ENCODE measurements at places on chromosomes 5 and 9.

DNA sequence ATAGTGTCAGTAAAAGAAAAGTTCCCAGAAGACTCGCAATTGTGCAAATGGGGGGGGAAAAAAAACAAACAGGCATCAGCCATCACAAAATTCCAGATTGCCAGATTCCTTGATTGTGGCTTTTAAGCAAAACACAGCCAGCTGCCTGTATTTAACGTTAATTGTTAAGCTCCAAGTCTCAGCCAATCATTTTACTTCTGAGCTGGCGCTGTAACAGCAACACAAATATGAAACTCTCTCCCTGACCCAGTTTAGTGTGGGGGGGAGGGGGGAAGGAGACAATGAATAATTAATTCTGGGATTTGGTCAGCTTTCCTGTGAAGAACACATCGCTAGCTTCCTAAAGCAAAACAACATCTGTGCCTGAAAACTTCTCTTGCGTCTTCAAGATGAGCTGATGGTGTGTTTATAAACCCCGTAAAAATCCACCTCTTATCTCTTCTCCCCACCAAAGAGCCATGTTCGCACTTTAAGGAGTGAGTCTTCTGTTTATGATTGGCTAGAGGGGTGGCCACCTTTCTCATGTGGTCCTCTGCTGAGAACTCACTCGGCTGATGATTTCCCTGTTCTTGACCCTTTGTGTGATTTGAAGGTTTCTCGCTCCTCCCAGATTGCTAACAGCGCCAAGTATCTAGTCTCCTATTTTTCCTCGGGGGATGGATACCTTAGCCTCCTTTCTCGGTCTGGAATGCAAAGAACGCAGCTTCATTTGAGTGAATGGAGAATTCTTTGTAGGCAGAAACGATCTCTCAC is 160.2 kb upstream of the DAPK1 start:
- DNase-seq = no peak

DNA sequence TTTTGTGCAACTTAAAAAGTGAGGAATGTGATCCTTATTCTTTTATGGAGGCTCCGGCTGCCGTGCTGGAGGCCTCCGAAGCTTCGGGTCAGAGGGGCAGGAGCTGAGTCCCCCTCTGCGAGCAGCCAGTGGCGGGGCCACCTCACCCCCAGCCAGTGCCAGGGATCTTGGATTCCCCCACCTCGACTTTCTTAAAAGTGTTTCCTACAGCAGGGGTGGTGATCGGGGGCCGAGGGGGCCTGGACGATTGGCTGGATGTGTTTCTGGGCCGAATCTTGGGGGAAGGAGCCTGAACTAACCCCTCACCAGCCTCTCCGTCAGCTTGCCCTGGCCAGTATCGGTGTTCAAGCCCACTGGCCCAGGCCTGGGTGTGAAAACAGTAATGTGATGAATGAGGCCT is 92.2 kb upstream of the LMX1B start:
- no peak for DNase-seq

DNA sequence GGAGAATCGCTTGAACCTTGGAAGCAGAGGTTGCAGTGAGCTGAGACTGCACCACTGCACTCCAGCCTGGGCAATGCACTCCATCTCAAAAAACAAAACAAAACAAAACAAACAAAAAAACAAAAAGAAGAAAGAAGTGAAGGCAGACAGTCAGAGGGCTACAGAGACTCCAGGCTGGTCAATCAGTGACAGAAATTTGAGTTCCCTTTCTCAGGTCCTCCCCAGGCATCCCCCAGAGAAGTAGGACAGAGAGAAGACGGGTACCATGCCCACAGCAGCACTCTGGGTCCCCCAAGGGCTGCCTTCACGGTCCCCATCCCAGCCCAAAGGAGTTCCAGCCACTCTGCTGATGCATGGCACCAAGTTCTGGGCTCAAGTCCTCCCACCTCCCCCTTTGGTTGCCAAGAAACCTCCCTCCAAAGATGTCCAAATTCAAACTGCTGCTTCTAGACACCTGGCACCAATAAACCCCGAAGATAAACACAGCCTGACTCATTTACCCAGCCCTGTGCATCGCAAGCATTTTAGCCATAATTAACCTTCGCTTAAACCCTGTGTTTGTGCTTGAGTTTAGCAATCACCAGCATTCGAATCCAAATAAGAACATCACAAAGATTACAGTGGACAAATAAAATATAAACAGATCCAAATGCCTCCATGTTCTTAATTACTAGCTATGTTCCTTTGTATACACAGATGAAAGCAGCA is 24.0 kb downstream of the SEMA4D start:
- no peak for DNase-seq

- DNase-seq = no peak
Observed at GRCh38 chr5:87138091-87138805, 129.4 kb upstream of the RASA1 start.

DNA sequence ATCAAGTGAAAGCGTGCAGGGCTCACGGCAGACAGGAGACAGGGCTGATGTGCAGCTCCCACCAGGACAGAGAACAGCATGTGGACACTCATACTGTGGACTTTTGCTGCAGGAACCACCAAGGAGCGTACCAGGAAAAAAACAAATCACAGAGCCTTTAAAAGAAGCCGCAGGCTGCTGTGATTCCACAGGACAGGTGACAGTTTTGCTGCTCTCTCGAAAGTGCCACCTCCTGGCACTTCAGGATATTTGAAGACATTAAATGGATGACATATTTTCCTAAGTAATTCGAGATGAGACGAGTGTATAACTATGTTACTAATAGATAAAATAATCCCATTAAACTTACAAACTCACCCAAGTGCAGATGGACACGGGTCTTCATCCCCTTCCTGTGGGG is 29.3 kb downstream of the ZDHHC11 start:
- no peak for DNase-seq

DNA sequence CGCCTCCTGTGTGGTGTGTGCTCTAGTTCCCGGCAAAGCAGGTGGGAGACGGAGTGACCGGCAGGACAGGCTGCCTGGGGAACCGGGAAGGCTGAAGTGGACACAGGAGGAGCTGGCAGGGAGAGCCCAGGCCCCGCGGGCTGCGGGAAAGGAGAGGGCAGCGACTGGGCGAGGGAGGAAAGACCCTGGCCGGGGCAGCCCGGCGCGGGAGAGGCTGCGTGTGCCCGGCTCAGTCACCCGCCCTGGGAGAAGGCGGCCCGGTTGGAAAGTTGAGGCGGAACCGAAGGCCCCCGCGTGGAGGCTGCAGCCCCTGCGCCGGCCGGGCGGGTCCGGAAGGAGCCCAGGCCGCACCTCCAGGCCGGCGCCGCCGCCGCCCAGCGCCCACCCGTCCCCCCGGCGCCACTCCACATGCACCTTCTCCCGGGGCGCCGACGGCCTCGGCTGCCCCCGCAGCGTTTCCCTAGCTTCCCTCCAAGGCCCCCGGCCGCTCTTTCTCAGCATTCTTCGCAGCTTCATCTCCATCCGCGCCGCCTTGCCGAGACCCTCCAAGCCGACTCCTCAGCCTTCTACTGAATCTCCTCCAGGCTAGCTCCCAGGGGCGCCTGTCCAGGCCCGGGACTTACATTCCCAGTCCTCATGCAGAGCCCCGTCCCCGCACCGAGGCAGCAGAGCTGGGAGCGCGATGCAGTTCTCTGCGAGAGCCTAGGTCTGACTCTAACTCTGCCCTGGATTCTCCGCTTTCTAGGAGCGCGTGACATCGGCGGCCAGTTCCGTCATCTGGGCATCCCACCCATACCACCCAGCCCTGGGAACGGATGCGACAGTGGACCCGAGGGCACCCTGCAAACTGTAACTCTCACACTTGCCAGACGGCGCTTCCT is 152.0 kb downstream of the ERCC6L2 start:
- no peak for DNase-seq

- DNase-seq = no peak
Observed at GRCh38 chr9:73869264-73869663, 627.9 kb upstream of the RORB start.

GRCh38 chr5:18546591-18546990 is 912.3 kb downstream of the TAF11L14 start:
- DNase-seq = no peak

DNA sequence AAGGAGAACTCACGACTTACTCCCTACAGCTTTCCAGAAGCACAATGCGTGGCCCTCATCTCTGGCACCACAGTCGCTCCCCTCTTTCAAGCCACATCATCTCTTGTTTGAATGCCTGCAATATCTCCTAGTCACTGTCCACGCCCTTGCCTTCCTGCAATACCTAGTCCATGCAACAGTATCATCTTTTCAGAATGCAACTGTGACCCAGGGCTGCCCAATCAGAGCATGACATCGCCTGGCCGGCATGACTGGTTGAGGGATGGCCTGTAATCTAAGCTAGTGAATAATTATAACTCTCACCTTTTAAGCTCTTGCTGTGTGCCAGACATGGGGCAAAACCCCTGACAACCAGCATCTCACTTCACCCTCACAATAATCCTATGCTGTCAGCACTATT is 52.5 kb upstream of the CPEB4 start:
- no peak for DNase-seq

DNA sequence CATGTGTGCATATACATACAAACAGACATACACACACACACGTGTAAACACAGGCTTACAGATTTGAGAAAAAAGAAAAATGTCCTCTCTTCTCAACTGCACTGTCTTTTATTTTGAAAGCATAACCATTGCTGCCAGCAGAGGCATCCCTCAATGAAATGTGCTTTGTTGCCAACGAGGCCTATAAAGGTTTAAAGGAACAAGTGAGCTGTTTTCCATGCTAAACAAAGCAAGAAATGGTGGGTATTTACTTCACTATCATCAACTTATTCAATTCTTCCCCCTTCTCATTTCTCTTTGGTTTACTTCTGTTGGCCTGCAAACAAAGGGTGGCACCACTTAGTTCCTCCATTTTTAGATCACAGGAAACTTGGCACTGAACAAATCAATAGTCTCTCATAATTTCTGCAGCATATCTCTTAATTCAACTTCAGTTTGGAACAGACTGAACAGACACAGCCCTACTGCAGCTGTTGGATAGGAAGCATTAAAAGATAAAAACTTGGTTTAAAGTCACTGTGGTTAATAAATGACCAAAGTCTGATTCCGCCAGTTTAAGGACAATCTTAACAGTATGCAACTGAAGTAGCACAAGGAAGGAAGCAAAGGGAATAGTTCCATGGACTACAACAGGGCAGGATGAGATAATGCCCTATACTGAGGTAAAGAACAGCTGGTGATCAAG is 21.7 kb downstream of the TTC33 start:
- DNase-seq = no peak

GRCh38 chr5:138258704-138259292 is 15.6 kb downstream of the GFRA3 start:
- DNase-seq = no peak

DNA sequence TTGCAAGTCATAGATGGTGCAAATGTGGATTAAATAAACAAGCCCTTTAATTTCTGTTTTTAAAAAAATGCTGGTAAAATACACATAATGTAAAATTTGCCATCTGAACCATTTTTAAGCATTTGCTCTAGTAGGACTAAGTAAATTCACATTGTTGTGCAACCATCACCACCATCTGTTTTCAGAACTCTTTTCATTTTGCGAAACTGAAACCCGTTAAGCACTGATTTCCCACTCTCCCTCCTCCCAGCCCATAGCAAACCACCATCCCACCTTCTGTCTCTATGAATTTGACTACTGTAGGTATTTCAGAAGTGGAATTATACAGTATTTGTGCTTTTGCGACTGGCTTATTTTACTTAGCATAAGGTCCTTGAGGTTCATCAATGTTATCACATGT is 103.3 kb upstream of the CNTLN start:
- DNase-seq = no peak

- DNase-seq = no peak
Observed at GRCh38 chr9:37977851-37978480, 74.0 kb upstream of the SLC25A51 start.

DNA sequence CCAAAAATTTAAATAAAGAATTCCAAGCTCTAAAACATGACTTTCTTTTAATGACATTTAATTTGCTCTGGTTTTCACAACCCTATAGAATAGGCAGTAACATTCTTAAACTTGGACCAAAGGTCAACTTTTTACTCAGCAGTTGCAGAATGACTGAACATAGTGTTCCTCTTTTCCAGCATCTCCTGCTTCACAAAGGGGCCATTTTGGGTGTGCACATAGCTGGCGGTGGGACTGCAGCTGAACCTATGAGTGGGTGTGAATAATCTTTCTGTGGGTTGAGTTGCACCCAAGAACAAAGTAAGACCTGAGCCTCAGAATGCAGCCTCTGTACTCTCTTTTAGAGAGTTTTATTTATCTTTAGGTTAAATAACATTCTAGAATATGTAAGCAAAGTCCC is 96.9 kb upstream of the HAPLN1 start:
- DNase-seq = no peak

- DNase-seq = no peak
Observed at GRCh38 chr5:93674866-93675459, 66.4 kb downstream of the POU5F2 start.

- DNase-seq = no peak
Observed at GRCh38 chr5:77797136-77797535, 21.0 kb upstream of the TBCA start.

GRCh38 chr5:143401227-143402016 is 2.1 kb downstream of the NR3C1 start:
- DNase-seq = no peak

- no peak for DNase-seq
Observed at GRCh38 chr9:130766021-130766926, 68.8 kb upstream of the ABL1 start.

- DNase-seq = no peak
Observed at GRCh38 chr5:179143446-179143845, 83.3 kb downstream of the ZNF354C start.

DNA sequence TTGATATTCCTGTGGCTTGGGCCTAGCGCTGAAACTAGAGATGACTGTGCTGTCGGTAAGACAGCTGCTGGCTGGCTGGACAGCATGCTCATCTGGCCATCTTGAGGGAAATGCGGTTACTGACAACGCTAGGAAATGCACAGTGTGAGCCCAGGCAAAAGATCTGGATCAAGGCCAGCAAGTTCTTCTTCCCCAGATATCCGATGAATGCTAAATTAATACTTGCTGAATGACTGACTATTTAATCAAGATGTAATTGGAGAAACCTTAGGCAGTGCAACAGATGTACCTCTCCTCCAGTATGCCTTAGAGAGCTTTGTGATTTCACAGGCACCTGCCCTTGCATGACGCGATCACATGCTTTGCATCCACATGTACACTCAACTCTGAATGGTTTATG is 659.1 kb downstream of the EFNA5 start:
- DNase-seq = no peak

GRCh38 chr5:59430066-59430685 is 463.4 kb downstream of the PDE4D start:
- no peak for DNase-seq

GRCh38 chr5:13248253-13248652 is 696.2 kb downstream of the DNAH5 start:
- DNase-seq = no peak
